ENCODE measurements at places on chromosomes 3 and 15.

GRCh38 chr15:58805095-58805494, 34.0 kb downstream of the MINDY2 start:
- DNase-seq = no peak

DNA sequence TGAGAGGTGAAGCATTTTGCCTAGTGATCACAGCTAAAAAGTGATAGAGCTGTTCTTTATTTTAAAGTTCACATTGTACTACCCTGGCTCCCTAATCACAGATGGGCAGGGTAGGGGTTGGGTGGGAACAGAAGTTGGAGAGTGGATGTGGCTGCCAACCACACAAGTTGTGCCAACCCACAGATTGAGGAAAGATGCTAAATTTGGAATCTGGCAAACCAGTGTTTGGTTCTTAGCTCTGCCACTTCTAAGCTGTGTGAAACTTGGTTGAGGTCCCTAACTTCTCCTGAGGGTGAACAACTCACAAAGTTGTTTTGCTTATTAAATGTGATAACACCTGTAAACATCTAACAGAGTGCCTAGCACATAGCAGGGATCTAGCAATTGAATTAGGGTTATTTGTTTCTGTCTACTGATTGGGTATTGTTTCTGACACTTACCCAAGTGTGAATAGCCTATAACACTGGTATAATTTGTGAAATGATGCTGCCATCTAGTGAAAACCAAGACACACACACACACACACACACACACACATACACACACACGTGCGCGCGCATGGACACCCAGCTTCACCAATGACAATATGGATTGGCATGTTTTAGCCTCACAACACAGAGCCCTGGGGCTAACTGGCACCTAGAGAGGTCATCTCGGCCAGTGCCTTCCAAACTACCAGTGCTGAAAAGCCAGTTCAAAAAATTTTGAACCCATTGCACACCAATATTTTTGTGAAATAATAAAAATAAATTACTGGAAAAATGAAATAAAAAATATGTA, 25.3 kb downstream of the ADGRG7 start:
- DNase-seq = no peak

DNA sequence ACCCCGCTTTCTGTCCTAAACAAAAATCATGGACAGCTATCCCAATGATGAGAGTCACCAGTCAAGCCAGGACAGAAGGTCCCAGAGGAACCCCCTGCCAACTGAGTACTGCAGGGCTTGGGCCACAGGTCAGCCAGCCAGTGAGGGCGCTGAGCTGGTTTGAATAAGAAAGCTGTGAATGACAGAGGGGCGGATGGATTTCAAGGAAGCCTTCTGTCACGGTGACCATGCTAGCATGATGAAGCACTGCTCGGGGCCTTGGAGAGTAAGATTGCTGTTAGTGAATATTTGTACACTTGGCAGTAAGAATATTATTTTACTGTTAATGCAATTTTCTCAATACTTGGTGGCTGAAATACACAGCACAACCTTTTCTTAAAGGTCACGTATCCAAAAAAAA, 734.0 kb upstream of the NR2F2 start:
- no peak for DNase-seq

- no peak for DNase-seq
These were observed 86.6 kb downstream of the FNDC3B start for GRCh38 chr3:172125963-172126457.

DNA sequence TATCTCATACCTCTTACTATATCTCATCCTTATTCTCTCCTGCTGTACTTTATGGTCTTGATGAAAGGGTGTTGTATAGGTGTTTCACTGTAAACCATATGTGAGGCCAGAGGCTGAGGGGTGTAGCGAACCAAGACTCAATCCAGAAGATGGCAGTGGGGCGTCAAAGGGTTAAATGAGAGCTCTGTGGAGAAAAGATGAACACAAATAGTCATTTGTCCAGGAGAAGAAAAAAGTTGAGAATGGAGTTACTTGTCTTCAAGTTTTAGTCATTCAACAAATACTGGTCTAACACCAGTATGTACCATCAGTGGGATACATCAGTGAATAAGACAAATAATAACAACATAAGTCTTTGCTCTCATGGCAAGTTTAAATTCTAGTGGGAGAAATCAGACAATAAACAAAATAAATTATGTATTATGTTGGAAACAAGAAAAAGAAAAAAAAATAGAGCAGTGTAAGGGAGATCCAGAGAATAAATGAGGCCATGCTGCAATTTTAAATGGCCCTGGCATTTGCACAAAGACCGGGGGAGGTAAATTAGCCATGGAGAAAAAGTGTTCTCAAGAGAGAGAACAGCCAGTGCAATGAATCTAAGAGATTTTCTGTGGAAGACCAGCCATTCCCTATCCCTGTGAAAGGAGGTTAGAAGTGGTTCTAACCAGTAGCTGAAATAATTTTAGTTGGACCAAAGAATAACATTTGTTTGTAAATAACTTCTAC, 77.0 kb upstream of the UMPS start:
- DNase-seq = peak; percentile 43

DNA sequence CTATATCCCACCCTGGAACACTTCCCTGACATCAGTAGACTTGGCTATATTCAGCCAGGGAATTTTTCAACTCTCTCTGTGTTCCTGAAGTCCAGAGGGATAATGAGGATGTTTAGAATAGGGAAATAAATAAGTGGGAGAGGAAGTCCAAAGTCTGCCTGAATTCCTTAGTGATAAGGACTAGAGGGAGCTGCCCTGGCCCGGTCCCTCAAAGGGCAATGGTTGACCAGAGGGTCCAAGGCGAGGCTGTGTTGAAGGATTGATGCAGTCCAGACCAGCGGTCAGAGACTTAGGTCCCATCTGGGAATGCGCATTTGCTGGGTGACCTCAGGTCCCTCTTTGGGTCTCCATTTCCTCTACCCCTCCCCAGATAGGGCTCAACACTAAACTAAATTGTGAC, 7.9 kb downstream of the VIPR1 start:
- DNase-seq = no peak

- no peak for DNase-seq
These were observed 170.8 kb downstream of the IGSF11 start for GRCh38 chr3:118863731-118864322.

DNA sequence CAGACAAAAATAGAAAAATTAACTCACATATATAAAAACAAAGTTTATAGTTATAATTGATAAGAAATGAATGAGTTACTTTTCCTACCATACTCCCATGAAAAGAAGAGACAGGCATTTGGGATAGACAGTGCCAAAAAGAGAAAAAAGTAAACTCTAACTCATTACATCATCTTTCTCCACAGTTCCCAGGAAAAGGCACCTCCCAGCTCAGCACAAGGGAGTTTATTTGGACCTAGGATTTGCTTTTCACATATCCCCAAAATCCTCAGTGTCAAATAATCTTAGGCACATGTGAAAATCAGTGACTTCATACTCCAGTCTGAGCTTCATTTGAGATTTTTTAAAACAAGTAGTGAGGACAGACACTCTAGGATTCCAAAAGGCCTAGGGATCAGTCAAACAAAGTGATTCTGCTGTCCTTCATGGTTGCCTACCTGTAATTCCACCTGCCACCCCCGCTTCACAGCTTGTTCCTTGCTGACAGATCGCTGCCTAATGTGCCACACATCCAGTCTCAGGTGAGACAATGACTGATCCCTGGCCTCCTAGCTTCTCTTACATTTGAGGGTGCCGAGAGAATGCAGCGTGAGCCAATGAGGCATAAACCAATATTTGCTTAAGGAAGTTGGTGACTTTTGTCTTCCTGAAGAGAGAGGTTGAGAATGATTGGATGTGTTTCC, 573.7 kb downstream of the TBL1XR1 start:
- DNase-seq = no peak

DNA sequence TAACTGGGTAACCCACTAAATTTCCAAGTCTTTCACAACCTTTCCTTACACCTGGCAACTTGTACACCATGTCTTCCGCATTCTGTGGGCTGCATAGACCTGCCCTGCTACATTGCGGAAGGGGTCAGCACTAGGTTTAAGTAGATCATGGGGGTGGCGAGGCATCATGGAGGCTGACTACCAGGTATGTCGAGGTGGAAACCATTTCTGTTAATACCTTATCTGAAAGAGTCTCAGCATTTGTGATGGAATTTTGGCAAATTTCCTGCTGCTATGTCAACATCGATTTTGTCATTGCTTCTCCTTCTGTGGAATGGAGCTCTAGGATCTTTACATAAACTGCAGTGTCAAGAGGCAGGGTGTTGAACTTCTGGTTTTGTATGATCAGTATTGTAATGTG, 187.2 kb downstream of the GHSR start:
- DNase-seq = no peak

GRCh38 chr3:113277414-113277813, 66.1 kb downstream of the BOC start:
- DNase-seq = no peak

- DNase-seq = no peak
These were observed 221.3 kb upstream of the SLCO3A1 start for GRCh38 chr15:91632176-91632575.

DNA sequence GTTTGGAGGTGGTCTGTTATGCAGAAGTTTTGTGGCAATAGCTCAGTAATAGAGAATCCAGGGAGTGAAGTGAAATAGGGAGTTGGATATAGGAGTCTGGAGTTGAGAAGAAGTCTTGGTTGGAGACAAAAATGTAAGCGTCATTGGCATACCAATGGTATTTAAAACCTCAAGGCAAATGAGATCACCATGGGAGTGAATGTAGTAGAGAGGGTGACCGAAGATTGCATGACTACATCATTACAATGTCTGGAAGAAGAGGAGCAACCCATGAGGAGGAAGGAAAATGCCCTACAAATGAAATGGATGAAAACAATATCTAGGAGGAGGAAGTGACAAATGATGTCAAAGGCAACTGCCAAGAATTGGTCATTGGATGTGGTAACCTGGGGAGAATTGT, 54.4 kb downstream of the CNTN4 start:
- no peak for DNase-seq

GRCh38 chr3:159763011-159763601, 225.5 kb upstream of the IL12A start:
- DNase-seq = no peak

GRCh38 chr15:39156166-39156565, 424.7 kb upstream of the THBS1 start:
- DNase-seq = no peak

GRCh38 chr3:142086581-142087090, 62.7 kb downstream of the TFDP2 start:
- no peak for DNase-seq

- DNase-seq = peak; percentile 69
These were observed 9.6 kb upstream of the SST start for GRCh38 chr3:187679638-187680396.

DNA sequence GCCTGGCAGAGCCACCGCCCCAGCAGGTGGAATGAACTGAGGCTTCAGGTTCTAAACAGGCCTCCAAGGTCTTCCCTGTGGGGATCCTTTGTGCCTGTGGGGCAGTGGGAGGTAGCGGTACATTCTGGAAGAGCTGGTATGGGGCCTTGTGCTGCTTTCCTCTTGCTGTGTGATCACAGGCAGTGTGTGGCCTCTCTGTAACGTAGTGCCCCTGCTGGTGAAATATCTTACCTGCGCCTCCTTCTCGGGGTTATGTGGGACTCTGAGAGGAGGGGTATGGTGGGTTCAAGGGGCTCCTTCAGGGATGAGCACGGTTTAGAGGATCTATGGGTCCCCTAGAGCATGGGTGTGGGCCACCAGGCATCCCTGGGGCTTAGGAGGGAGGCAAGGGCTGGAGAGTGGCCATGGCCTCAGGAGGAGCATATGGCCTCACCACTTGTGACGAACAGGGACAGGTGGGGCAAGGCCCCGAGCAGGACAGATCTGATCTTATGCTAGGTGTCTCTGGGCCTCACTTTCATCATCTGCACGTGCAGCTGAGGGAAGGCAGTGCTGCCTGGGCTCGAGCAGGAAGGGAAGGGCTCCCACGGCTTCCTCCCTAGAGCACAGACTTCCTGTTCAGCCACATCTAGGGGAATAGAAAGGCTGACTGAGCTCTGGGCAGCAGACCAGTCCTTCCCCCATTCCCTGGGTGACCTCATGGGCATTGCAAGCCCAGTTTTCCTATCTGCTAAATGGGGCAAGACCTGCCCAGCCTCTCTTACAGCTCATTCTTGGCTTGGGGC, 1.9 kb upstream of the ALS2CL start:
- peak; percentile 47 for DNase-seq

DNA sequence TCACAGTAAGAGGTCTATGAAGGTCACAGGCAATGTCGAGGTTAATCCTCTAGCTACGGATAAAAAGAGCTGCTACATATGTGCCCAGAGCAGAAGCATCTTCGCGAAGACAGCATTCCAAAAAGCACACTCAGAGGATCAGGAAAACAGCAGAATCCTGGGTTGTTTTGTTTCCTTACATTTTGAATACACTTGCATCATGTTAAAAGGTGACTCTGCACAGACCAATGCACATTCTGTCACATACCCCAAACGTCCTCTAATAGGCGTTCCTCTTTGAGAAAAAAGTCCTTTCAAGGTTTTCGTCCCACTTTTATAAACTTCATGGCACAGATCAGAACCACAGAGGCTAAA, 52.7 kb downstream of the VGLL4 start:
- DNase-seq = no peak

- no peak for DNase-seq
These were observed 37.3 kb downstream of the BSN start for GRCh38 chr3:49591615-49592014.

- no peak for DNase-seq
These were observed 41.8 kb downstream of the EPHB3 start for GRCh38 chr3:184603151-184604030.

DNA sequence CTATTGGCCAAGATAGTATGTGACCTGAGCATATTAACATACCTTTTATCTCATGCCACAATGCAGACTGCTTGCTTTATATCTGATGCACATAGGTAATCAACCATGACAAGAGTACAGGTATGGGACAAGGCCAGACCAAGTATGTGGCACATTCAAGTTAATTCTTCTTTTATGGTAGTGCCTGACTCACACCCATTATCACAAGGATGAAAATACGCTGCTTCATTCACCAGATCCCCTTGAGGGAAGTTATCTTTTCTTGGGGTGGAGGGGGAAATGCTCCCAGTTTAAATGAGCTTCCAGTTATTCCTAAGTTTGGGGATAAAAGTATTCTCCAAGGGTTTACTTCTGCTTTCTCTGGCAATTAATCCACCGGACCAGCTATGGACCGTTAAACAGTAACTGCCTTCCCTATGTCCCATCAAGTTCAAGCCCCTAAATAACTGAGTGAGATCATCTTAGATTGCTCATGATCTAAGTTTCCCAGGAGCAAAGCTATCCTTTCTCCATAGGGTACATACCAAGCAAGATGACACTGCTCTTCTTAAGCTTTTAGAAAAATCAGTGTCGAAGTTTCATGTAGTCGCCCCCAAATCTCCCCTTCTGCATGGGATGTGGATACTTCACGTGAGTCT, 1.9 kb downstream of the COL8A1 start:
- no peak for DNase-seq

GRCh38 chr15:72078887-72079286, 39.1 kb downstream of the MYO9A start:
- DNase-seq = no peak

- no peak for DNase-seq
These were observed 35.0 kb downstream of the MTMR10 start for GRCh38 chr15:30956216-30957124.
